ENCODE measurements at places on chromosomes 2 and 18.
A peak's percentile ranks its signal among the peaks of the same experiment; 100 is the strongest.

DNA sequence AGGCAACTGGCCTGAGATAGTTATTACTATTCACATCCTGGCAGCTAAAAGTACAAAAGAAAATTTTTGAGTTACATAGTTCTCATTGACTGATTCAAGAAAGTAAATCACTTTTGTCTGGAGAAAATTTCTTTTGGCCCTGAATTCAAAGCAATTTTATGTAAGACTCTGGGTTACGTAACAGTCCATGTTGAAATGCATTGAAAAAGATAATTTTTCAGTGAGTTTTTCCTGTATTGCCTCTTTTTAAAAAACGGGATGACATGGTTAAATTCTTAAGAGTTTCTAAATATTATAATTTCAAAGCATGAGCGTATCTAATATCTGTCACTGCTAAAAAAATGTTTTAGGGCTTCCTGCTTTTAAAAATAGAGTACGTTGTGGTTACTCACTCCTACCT lies 72.7 kb downstream of the ANKRD12 start:
- DNase-seq = peak; percentile 69

GRCh38 chr2:21261591-21261990 lies 137.8 kb downstream of the TDRD15 start:
- no peak for DNase-seq

DNA sequence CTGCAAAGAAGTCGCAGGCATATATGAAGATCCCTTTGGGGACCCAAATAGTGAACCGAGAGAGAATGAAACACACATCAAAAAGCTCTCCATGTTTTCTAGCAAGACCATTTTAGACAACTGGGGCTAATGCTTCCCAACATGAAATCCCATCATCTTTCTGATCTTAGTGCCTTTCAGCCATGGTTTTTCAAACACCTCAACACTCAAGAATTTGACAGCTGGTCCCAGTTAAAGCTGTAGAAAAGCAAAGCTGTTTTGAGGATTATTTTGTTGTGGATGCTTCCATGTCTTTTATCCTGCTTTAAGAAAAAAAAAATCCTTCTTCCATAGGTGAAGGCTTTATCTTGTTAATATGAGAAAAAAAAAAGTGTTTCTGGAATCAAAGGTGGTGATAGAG lies 259.1 kb downstream of the STK39 start:
- no peak for DNase-seq

DNA sequence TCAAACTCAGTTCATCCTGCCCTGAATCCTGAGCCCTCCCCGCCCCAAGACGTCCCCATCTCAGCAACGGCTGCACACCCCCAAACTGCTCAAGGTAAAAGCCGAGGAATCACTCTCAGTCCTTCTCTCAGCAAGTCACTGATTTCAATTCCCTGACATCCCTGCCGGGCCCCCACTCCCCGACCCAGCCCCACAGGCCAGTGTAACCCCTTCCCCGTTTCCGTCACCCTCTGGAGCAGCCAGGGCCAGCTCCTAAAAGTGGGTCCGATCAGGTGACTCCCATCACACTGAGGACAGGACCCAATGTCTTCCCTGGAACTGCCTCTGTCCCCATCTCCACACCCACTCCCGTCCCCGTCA lies 20.5 kb downstream of the SNORC start:
- no peak for DNase-seq

DNA sequence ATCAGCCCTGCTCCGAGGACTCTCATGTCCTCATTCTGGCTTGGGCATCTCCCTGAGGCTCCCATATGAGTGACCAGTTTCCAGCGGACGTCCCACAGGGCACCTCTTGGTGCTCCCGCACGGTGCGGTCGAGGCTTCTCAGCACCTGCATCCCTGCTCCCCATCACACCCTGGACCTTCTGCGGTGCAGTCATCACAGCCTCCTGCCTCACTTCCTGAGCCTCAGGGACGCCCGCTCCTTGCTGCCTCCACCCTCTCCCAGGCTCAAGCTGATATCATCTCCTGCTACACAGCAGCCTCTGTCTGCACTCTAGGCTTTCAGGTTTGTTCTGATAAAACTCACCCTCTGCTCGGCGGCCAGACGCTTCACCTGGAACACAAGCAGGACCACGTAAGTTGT lies 185.0 kb downstream of the TMEM18 start:
- no peak for DNase-seq
